ENCODE measurements at places on chromosomes 5 and 9. TPM values are rescaled to one million over a fixed set of nuclear protein-coding genes. Genes with fewer than 3 reads are reported as not detected.

The SLC6A19 gene
- not detected for total RNA-seq

The SPACA9 gene
- total RNA-seq = 2.3 TPM

The TPPP gene
- 1.7 TPM for total RNA-seq

The ZNF618 gene
- 2.1 TPM for total RNA-seq

DNA sequence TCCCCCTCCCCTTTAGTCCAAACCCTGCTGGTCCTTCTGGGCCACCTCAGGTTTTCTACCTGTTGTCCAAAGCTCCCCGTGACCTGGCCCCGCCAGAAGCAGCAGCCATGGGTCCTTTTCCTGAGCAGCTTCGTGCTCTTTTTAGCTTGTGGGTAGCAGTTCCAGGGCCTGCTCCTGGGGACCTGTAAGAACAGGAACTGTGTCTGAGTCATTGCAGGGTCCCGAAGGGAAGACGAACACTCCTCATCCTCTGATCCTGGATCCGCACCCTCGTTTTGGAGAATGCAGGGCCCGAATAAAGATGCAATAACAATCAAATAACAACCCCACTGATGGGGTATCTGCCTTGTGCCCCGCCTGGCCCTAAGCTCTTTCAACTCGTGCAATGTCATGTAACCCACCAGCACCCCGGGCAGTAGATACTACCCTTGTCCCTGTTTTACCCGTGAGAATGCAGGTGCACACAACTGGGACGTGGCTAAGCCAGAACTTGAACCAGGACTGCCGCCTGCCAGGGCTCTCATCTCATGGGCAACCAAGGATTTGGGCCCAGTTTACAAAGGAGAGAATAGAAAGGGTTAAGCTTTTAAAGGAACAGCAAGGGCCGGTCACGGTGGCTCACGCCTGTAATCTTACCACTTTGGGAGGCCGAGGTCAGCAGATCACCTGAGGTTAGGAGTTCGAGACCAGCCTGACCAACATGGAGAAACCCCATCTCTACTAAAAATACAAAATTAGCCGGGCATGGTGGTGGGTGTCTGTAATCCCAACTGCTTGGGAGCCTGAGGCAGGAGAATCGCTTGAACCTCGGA lies 33.2 kb downstream of the NEK6 start:
- H3K4me1 ChIP-seq = no peaks in the 10 kb centered on the region
- no peak for DNase-seq
- H3K4me3 ChIP-seq = no peak overlapping the region
- no peaks in the 10 kb centered on the region for H3K36me3 ChIP-seq

DNA sequence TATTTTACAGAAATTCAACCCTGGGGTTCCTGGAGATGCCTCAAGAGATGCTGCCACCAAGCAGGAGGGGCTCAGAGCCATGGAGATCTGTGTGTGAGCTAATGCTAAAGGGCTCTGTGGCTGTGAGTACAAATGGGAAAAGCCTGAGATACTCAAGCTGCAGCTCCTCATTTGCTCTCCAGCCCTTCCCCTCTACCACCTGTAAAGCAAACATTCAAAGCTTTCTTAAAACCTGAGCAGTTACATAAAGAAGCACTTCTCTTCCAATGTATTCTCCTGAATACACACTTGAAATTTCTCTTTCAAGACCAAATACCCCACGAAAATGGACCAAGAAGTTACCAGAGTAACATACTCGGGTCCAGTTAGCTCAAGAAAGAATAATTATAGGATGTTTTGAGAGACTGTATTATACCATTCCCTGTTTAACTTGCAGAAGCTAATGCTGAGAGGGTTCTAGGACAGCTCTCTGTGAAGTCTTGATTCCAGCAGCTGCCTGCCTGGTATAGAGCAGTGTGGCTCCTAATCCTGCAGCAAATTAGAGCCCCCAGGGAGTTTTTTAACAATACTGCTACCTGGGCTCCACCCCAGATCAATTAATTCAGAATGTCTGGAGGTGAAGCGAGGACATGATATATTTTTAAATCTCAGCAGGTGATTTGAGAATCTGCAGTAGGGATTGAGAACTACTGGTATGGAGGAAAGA lies 21.1 kb downstream of the RGS7BP start:
- no peak overlapping the region for H3K27ac ChIP-seq
- H3K27me3 ChIP-seq = no peaks in the 10 kb centered on the region
- H3K36me3 ChIP-seq = no peaks in the 10 kb centered on the region
- no peaks in the 10 kb centered on the region for H3K4me1 ChIP-seq

- H3K27me3 ChIP-seq = no peaks in the 10 kb centered on the region
- no peaks in the 10 kb centered on the region for H3K36me3 ChIP-seq
- DNase-seq = no peak
- H3K4me3 ChIP-seq = no peak overlapping the region
- no peak overlapping the region for H3K27ac ChIP-seq
These were observed 423.0 kb downstream of the TUSC1 start for GRCh38 chr9:25255216-25255615.

Measured in esophagus squamous epithelium (tissue), 5 donors.